ENCODE measurements at places on chromosomes 1 and 21.

DNA sequence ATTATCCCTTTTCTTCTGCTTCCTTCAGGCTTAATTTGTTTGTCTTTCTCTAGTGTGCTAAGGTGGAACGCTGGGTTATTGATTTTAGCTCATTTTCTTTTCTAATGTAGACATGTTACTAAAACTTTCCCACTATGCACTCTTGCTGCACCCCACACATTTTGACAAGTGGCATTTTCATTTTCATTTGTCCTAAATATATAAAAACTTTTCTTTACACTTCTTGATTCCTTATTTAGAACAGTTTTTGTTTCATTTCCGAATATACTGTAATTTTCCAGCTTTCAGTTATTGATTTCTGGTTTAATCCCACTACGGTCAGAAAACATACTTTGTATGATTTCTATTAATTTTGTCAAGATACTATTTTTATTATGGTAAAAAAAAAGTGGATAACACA, 25.3 kb downstream of the SH3BP5L start:
- DNase-seq = no peak

DNA sequence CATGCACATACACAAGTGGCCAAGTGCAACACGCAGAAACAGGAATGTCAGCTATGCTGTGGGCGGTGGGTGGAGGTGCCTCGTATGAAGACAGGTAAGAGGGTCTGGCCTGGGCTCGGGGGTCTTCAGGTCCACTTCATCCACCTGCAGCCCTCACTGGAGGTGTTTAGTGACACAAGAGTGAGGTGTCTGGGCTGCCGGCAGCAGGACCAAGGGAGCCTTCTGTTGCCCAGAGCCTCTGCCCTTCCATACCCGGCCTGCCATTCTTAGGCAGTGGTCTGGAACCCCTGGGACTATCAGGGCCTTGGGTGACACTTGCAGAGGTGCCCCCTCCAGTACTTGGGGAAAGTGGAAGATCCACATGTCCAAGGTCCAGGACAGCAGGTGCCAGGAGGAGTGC, 21.7 kb upstream of the ACTRT2 start:
- no peak for DNase-seq

DNA sequence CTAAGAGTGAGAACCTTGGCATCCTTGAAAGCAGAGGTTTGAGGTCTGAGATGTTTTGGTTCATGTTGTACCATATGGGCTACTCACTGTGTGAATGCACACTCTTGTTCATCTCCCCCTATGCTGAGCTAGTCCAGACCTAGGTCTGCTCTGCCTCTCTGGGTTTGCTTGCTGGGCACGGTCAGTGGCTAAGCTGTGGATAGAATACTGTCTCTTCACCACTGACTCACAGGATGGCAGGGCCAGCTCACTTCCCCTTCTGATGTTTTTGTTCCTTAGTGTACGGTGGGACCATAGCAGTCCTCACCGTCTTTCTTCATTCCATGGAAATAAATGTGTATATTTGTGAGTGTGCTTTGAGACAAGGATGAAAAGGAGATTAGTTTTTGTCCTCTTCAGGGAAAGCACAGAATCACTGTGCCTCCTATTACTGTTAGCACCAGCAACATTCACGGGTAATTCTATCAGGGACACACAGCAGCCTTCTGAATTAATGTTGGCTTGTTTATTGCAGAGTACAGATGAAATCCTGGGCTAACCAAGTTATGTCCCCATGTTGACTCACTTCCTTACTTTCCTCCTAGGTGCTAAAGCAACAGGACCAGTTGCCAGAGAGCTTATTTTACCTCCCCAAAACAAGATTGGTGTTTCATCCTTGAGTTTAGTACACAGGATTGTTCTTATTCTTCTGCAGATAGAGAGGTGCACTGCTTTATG, 56.9 kb upstream of the IVNS1ABP start:
- peak; percentile 36 for DNase-seq

GRCh38 chr1:27883536-27883935, 11.2 kb downstream of the THEMIS2 start:
- no peak for DNase-seq

DNA sequence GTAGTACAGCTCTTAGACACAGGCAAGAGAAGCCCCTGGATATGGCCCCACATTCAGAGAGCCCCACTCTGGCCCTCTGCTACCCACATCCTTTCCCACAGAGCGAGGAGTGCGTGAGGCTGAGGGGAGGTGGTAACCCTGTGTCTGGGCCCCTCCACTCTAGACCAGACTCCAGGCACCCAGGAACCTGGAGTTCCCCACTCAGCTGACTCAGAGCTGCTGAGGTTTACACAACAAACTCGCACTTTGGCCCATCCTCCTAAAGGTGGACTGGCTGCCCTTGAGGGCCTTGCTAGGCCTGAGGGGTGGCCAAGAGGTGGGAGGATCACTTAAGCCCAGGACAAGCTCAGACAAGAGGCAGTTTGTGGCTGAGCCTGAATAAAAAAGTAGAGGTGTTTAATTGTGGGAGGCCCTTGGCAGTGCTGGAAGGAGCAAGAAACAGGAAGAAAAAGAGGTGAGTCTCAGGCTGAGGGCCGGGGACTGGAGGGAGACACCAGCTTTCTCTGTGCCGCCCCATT, 10.7 kb downstream of the MR1 start:
- DNase-seq = peak; percentile 26

DNA sequence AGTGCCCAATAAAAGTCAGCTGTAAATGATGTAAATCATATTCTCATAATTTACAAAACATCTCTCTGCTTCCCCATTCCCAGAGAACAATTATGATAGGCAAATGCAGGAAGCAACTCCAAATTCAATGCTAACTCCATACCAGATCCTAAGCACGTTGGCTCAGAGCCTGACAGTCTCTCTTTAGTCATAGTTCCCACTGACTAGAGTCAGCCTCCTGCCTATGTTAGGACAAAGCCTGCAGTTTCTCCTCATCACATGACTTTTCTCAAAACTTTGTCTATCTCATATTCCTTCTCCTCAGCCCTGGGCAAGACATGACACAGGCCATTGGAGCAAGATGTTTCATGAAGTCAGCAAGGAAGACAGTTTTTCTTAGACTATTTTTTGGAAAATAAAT, 101.5 kb upstream of the COL24A1 start:
- DNase-seq = peak; percentile 53

- DNase-seq = no peak
Observed at GRCh38 chr1:178506669-178507068, 6.2 kb upstream of the TEX35 start.

GRCh38 chr1:210662291-210663050, 333.8 kb downstream of the HHAT start:
- no peak for DNase-seq

- DNase-seq = no peak
Observed at GRCh38 chr1:180428782-180429695, 73.3 kb downstream of the ACBD6 start.

GRCh38 chr1:208668991-208669390, 424.8 kb upstream of the PLXNA2 start:
- no peak for DNase-seq

- no peak for DNase-seq
Observed at GRCh38 chr1:4741876-4742423, 87.5 kb downstream of the AJAP1 start.

DNA sequence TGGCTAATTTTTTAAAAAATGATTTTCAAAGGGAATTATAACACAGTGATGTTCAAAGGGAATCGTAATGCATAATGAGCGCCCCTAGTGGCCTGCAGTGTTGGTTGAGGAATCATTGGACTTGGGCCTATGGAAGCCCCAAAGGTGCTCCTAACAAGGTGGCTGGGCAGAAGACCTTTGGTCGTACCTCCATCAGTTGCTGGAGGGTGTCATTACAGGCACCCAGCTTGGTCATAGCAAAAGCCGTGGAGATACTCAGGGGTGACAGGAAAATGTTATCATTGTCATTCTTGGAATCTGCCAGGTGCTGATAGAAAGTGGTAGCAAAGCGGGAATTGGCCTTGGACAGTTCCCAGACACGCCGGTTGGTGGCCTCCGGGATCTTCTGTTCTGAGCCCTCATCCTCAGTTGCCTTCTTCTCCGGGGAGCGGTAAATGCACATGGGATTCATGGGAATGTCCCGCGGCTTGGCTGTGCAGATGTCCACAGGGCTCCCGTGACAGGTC, 2.7 kb downstream of the SERPINC1 start:
- peak; percentile 18 for DNase-seq

- DNase-seq = peak; percentile 86
Observed at GRCh38 chr1:9201401-9202239, 33.0 kb upstream of the H6PD start.

GRCh38 chr21:14982336-14982735, 82.5 kb downstream of the NRIP1 start:
- DNase-seq = peak; percentile 57

DNA sequence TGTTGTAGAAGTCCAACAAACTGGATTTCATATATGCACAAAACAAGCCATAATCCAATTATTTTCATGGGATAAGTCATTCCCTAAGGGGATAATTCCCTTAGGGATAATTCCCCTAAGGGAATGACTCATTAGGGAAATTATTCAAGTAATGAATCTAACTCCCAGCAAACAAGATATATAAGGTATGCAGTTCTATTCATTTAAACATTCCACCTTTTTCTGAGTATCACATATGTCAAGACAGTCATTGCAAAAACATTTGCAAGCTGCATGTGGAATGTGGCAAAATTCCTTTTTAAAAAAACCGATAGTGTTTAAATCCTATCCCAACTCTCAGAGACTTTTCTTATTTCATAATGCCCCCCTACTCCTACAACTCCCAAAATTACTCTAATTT, 131.2 kb downstream of the AKT3 start:
- DNase-seq = peak; percentile 85

DNA sequence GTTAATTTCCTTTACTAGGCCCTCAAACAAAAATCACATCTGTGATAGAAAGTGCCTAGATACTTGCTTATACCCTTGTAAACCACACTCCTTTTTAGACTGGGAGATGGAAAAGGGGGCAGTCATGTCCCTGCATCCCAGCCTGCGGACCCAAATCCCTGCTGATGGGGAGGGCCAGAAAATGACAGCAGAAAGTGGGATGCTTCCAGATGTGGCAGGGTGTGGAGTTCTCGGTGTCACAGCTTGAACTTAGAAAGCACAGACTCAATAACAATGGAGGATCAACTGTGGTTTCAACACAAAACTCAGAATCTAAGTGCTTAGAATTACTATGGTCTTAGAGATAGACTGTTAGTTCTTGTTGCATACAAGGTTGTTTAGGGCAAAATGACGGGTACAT, 95.6 kb upstream of the F3 start:
- no peak for DNase-seq

DNA sequence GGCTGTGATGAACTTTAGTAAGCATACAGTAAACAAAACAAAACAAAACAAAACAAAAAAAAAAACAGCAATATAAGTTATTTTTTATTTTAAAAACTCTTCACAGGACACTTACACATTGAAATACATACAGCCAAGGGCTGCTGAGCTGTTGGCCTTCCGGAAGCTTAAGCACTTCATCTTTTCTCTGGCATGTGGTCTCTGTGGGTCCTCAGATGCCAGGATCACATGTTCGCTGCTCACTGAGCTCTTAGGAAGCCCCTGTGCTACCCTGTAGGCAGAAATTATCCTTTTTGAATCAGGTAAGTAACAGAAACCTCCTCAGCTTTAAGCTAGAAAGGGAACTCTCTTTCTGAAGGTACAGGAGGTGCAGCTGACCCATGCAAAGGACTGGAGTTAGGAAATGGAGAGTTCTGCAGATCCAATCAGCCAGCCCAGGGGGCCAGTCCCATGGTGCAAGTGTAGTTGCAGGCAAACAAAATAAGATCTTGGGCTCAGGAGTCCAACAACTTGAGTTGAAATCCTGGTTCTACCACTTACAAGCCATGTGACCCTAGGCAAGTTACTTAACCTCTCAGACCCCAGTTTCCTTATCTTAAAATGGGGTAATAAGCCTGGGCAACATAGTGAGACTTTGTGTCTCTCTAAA, 22.4 kb upstream of the MED18 start:
- DNase-seq = no peak

- no peak for DNase-seq
Observed at GRCh38 chr1:8862528-8862927, 16.0 kb downstream of the ENO1 start.

DNA sequence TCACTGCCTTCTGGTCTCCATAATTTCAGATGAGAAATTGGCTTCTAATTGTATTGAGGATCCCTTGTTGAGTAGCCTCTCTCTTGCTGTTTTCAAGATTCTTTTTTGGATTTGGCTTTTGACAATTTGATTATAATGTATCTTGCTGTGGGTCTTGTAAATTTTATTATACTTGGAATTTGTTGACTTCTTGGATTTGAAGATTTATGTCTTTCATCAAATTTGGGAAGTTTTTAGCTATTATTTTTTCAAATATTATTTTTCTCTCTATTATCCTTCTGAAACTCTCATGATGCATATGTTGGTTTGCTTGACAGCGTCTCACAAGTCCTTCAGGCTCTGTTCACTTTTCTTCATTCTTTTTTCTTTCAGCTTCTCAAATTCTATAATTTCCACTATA, 126.1 kb downstream of the C1orf94 start:
- DNase-seq = no peak

- DNase-seq = peak; percentile 29
Observed at GRCh38 chr1:94872771-94873495, 52.8 kb downstream of the SLC44A3 start.

DNA sequence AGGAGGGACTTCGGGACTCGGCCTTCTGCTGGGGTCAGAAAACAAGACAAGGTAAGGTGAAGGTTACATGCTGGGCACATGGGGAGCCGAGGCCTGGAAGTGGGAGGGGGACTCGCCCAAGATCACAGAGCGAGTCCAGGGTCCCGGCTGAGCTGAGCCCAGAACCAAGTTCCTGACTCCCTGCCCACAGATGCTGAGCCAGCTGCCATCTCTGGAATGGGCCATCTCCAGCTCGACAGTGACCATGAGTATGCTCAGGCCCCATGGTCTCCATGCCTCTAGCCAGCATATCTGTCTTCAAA, 26.7 kb upstream of the EDN2 start:
- DNase-seq = no peak

GRCh38 chr1:100178091-100178490, at the start of gene LRRC39:
LRRC39 (minus strand) TSS chr1:100178256; CDS start chr1:100168516, 9,740 bp downstream.
- no peak for DNase-seq

DNA sequence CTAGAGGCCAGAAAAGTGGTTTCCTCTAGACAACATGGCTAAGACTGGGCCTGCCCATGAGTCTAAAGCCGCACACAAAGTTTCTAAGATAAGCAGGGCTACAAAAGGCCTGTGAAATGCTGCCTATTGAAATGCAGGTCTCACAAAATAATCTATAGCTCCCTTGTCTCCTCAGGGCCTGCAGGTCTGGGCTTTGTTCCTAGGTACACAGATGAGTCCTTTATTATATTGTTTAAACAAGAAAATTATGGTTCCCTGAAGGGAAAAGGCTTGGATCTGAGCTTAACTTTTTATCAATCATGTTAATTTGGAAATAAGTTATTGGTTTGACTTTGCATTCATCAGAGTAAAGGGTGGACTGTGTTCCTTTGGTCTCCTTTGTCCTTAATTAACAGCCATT, 413.4 kb upstream of the BEND5 start:
- no peak for DNase-seq

DNA sequence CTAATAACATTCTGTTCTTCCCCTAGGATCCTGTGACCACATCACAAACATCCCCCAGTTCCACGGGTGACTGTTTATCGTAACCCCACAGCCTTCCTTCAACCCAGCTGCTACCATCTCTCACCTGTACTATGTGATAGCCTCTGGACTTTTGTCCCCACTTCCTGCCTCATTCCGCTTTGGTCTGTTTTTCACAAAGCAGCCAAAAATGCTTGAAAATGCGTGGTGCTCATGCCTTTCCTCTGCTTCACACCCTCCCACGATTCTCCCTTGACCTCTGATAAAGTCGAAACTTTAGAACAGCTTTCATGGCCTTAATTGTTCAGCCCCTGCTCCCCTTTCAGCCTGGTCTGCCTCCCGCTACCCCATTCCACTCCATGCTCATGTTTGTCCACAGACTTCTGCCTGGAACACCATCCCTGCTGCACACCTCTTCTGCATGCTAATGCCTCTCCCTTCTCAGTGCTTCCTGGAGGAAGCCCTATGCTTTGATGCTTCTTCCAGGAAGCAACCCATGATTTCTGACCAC, 165.6 kb downstream of the PLPP3 start:
- no peak for DNase-seq
